ENCODE measurements at places on chromosomes 7 and 10.

DNA sequence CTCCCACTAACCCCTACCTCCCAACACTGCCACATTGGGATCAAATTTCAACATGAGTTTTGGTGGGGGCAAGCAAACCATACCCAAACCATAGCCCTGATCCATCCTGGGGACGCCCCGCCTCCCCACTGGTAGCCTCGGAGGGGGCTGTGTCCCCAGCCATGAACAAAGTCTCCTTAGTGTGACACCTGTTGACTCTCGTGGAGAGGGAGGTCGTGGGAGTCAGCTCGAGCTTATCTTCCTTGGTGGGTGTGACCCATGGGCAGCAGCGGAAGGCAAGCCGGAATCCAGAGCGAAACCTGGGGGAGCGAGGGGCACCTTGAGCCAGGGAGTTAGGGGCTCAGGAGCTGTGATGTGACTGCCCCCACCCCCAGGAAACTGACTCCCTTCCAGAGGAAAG lies 11.9 kb downstream of the TACR2 start:
- no peak for DNase-seq

GRCh38 chr10:35208536-35208935 lies 81.9 kb downstream of the CREM start:
- no peak for DNase-seq

- DNase-seq = no peak
Measured at GRCh38 chr10:17009212-17009700, 120.4 kb downstream of the CUBN start.

GRCh38 chr7:24799506-24799905 lies 42.2 kb upstream of the GSDME start:
- no peak for DNase-seq

DNA sequence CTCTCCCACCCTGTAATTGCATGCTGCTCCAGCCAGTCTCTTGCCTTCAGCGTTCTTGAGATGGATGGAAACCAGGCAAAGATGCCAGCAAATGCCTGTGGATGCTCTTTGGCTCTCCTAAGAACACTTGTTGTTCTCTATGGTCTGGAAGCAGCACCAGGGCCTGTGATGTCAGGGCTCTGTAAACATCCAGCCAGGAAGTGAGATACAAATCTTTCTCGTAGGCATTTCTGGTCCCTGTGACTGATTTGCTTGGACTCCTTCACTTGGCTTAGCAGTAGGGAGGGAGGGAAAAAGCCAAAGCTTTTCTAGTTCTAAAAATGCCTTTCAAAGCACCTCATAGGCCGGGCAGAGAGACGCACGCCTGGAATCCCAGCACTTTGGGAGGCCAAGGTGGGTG lies 201.3 kb downstream of the REEP3 start:
- DNase-seq = no peak

GRCh38 chr7:39700932-39701331 lies 77.6 kb downstream of the RALA start:
- no peak for DNase-seq

GRCh38 chr7:27158436-27159265 lies 2.2 kb upstream of the HOXA7 start:
- DNase-seq = no peak

- peak; percentile 46 for DNase-seq
Measured at GRCh38 chr10:111137007-111137406, 60.2 kb downstream of the ADRA2A start.

GRCh38 chr7:137664846-137665245 lies 181.9 kb downstream of the DGKI start:
- no peak for DNase-seq

GRCh38 chr7:19117870-19118608 lies 603 bp upstream of the TWIST1 start:
- peak; percentile 29 for DNase-seq

- DNase-seq = no peak
Measured at GRCh38 chr10:33661580-33662336, 327.3 kb upstream of the NRP1 start.
